ENCODE measurements at places on chromosomes 1 and 21. TPM values are rescaled to one million over a fixed set of nuclear protein-coding genes. Genes with fewer than 3 reads are reported as not detected.

GRCh38 chr1:85198864-85199263 lies 2.0 kb downstream of the SYDE2 start:
- no peaks in the 10 kb centered on the region for H3K27me3 ChIP-seq
- no peaks in the 10 kb centered on the region for H3K36me3 ChIP-seq
- peaks cover 32% of the 10 kb centered on the region for H3K4me1 ChIP-seq
- no peak for DNase-seq
- no peak overlapping the region for H3K27ac ChIP-seq
- peak overlapping the region; percentile 92 for H3K4me3 ChIP-seq

DNA sequence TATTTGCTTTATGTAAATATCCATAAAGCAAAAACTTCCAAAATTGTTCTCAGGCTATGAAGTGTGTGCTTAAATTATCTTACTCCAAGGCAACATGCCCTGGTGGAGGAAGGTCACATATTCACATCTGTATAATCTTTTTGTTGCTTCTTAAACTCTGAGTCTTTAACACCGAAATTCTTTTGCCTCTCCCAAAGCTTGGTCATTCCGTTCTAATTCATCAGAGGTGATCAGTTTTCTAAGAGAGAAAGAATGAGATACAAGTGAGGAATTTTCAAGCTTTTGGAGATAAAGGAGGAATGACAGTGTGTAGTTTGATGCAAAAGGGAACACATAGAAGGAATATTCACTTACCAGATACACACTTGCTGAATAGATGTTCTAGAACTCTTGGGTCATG lies 561.7 kb downstream of the LTN1 start:
- H3K36me3 ChIP-seq = no peaks in the 10 kb centered on the region
- no peaks in the 10 kb centered on the region for H3K27me3 ChIP-seq
- no peak for DNase-seq
- H3K4me1 ChIP-seq = no peaks in the 10 kb centered on the region
- no peak overlapping the region for H3K27ac ChIP-seq

VCAM1 gene
- 2.0 TPM for total RNA-seq

RGS8 gene
- not detected for total RNA-seq

GRCh38 chr1:20439282-20439681 lies 46.7 kb downstream of the CAMK2N1 start:
- no peaks in the 10 kb centered on the region for H3K36me3 ChIP-seq
- H3K4me3 ChIP-seq = no peak overlapping the region
- DNase-seq = no peak
- H3K27me3 ChIP-seq = no peaks in the 10 kb centered on the region
- H3K4me1 ChIP-seq = no peaks in the 10 kb centered on the region
- H3K27ac ChIP-seq = no peak overlapping the region

RCSD1 gene
- not detected for total RNA-seq

DNA sequence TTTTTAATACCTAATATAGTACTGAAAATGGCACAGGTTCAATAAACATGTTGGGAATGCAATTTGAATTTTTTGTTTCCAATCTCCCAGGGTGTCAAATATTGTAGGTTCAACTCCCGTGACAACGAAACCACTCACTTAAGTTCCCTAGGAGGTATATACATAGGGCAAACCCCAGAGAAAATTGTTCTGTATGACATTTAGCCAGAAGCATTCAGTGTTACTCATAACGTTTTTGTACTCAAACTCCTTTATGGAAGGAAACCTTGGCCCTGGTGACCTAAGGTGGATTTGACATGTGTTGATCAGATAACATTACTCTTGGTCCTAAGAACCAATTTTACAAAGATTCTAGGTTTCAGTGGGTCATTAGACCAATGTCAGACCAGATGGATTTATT lies 110.6 kb downstream of the USP25 start:
- peaks cover 30% of the 10 kb centered on the region for H3K4me1 ChIP-seq
- no peak overlapping the region for H3K27ac ChIP-seq
- H3K27me3 ChIP-seq = no peaks in the 10 kb centered on the region
- DNase-seq = no peak
- no peaks in the 10 kb centered on the region for H3K36me3 ChIP-seq

- no peak overlapping the region for H3K27ac ChIP-seq
- peaks cover 33% of the 10 kb centered on the region for H3K4me1 ChIP-seq
- H3K36me3 ChIP-seq = no peaks in the 10 kb centered on the region
- no peak for DNase-seq
- H3K27me3 ChIP-seq = no peaks in the 10 kb centered on the region
- no peak overlapping the region for H3K4me3 ChIP-seq
These were observed 9.0 kb downstream of the MGST3 start for GRCh38 chr1:165639821-165640623.

- no peak for DNase-seq
- H3K27ac ChIP-seq = no peak overlapping the region
- no peaks in the 10 kb centered on the region for H3K36me3 ChIP-seq
- no peaks in the 10 kb centered on the region for H3K4me1 ChIP-seq
These were observed 282.5 kb upstream of the PLXNA2 start for GRCh38 chr1:208526613-208527125.

DNA sequence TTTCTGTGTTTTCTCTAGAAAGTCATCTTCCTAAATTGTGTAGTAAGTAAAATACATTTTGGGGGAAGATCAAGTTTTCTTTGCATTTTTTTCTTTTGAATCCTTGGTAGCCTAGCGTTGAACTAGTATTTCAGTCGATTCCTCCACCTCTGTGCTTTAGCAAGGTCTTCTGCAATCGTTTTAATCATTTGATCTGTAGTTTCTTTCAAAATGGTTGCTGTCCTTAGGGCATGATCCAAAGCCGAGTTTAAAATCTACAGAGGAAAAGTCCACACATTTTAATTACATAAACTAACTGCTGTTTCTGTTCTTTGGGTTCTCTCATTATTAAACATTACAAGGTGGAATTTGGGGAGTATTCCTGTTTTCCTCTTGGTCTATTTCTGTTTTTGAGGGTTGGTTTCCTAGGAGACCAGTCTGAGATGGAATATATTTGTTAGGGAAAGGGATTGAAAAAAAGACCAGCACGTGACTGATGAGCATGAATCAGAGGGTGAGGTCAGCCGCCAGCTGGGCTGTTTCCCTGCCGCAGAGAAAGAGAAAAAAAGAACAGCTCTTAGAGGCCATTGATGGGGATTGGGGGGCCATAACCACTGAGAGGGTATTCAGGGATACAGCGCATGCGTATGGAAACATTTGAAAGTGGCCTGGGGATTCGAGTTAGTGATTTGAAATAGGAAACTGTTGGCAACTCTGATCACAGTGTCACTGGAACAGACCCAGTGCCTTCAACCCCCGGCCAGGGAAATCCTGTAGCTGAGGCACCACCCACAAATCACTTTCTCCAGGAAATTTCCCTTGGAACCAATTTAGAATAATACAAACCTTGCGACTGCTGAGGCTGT lies 40.6 kb downstream of the AKNAD1 start:
- no peaks in the 10 kb centered on the region for H3K27me3 ChIP-seq
- H3K27ac ChIP-seq = no peak overlapping the region
- H3K4me1 ChIP-seq = peaks cover 30% of the 10 kb centered on the region
- no peaks in the 10 kb centered on the region for H3K36me3 ChIP-seq
- DNase-seq = peak; percentile 51

EDARADD gene
- total RNA-seq = 0.52 TPM

GRCh38 chr21:41698071-41698470 lies 68.8 kb downstream of the RIPK4 start:
- H3K4me3 ChIP-seq = no peak overlapping the region
- H3K36me3 ChIP-seq = no peaks in the 10 kb centered on the region
- no peak overlapping the region for H3K27ac ChIP-seq

DNA sequence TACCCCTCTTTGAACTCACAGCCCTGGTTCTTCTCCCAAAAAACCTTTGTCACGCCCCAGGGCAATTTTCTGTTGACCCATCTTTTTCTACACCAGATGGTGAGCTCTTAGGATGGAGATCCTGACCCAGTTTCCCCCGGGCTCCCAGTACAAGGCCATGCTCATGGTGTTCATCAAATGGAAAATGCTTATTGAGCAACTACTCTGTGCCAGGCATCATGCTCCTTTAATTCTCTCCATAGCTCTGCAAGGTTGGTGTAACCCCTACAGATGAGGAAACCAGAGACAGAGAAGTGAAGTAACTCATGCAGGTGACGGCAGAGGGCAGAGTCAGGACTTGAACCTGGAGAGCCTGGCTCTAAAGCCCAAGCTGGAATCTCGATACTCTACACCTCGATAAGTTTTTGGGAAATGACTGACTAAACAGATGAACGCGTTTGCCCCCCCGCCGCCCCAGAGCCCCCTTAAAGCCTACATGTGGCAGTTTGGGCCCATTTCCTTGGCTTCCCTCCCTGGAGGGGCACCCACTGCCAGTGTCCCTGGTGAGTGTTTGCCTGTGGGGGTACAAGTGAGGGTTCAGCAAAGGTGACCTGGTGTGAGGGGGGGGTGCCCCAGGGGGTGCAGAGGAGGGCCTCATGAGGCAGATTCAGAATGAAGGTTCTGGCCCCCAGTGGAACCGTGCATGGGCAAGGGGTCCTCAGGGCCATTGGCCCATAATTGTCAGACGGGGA lies 30.2 kb upstream of the RUNX3 start:
- no peaks in the 10 kb centered on the region for H3K27me3 ChIP-seq
- no peak for DNase-seq
- no peak overlapping the region for H3K4me3 ChIP-seq
- H3K36me3 ChIP-seq = no peaks in the 10 kb centered on the region

FAM151A gene
- not detected for total RNA-seq

DNA sequence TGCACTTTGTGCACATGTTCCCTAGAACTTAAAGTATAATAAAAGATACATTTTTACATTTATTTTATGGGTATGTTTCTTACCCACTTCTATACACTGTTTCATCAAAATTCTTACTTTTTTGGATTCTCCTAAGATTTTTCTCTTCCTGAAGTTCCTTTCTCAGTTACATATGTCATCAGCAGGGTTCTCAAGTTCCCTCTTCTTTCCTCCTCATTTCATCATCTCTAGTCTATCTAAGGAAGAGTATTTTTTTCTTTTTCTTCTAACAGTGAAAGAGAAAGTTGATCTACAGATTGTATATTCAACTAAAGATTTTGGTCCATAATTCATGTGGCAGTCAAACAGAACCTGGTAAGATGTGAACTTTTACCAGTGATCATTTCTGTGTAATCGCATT lies 41.2 kb upstream of the CYYR1 start:
- H3K4me1 ChIP-seq = peaks cover 18% of the 10 kb centered on the region
- H3K4me3 ChIP-seq = no peak overlapping the region
- H3K27ac ChIP-seq = peak overlapping the region; percentile 26
- no peaks in the 10 kb centered on the region for H3K27me3 ChIP-seq

DNA sequence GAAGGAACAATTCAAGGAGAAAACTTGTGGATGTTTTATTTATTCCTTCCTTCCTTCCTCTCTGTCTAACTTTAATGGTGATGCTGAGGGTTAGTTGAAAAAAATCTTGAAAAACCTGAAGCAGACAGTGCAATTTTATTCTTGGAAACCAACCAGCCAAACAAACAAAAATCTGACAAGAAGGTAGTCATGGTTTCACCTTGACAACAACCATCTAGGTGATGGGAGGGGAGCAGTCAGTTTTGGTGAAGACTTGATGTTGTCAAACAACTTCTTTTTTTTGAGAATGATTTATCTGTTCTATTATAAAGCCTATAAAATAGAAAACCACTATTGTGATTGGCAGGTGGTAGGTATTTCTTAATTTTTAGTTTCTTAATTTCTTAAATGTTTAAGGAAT lies 92.4 kb upstream of the GPR88 start:
- no peak overlapping the region for H3K4me3 ChIP-seq
- no peaks in the 10 kb centered on the region for H3K4me1 ChIP-seq
- DNase-seq = no peak

MROH9 gene
- not detected for total RNA-seq

DNA sequence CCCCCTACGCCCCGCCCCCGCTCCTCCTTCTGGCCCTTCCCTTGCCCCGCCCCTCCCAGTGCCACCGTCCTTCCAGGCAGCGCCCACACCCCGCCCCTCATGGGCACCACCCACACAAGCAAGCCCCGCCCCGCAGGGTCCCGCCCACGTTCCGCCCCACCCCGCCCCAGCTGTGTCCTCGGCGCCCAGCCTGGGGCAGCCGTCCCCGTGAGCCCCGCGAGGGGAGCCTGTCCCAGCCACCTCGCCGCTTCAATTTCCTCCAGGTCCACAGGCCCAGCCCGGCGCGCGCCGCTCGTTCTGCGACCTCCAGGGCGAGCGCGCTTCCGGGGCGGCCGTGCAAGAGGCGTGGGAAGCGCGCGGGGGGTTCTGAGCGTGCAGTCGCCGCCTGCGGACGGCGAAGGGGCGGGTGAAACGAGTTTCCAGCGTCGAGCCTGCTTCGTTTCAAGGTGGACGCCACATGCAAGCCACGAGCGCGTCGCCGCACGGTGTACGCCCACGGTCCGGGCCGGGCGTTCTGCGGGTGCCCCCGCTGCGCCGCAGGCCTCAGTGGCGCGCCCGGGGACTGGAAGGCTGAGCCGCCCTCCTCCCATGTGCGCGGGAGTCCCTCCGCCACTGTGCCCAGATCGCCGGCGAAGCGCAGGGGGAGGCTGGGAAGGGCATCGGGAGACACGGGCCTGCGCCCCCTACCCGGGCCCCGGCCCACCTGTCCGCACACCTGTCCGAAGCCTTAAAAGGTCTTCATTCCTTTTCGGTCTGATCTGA lies 10.8 kb upstream of the FAAP20 start:
- DNase-seq = peak; percentile 93
- H3K27me3 ChIP-seq = no peaks in the 10 kb centered on the region
- peak overlapping the region; percentile 83 for H3K27ac ChIP-seq
- no peaks in the 10 kb centered on the region for H3K36me3 ChIP-seq

DNA sequence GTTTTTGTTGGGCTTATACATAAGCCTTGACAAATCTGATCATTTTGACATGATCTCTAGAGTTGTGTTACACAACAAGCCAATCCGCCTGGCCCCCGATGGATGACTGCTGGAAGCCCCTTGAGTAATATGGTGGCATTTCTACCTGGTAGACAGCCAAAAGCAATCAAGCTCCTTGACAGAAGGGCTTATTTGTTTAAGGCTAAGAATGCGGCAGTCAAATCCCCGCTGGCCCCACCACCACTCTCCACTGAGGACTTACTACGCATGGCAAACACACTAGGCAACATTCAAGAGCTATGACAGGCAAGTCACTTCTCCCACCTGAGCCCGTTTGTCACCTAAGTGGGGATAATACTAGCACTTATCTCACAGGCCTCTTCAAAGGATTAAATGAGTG lies 33.4 kb upstream of the C1orf198 start:
- H3K27me3 ChIP-seq = no peaks in the 10 kb centered on the region
- no peaks in the 10 kb centered on the region for H3K4me1 ChIP-seq
- no peak overlapping the region for H3K27ac ChIP-seq
- no peak overlapping the region for H3K4me3 ChIP-seq
- DNase-seq = no peak

CD84 gene
- not detected for total RNA-seq

FCAMR gene
- not detected for total RNA-seq

Data from A673 (cell line).